Stimulated activated CD4-positive, alpha-beta T cell treated with anti-CD3 and anti-CD28 coated beads, Interleukin-12 subunit alpha, Interleukin-12 subunit beta, amount 100 ng/mL, for 24 hours (primary cell): ENCODE measurements at places on chromosomes 2 and 18.

DNA sequence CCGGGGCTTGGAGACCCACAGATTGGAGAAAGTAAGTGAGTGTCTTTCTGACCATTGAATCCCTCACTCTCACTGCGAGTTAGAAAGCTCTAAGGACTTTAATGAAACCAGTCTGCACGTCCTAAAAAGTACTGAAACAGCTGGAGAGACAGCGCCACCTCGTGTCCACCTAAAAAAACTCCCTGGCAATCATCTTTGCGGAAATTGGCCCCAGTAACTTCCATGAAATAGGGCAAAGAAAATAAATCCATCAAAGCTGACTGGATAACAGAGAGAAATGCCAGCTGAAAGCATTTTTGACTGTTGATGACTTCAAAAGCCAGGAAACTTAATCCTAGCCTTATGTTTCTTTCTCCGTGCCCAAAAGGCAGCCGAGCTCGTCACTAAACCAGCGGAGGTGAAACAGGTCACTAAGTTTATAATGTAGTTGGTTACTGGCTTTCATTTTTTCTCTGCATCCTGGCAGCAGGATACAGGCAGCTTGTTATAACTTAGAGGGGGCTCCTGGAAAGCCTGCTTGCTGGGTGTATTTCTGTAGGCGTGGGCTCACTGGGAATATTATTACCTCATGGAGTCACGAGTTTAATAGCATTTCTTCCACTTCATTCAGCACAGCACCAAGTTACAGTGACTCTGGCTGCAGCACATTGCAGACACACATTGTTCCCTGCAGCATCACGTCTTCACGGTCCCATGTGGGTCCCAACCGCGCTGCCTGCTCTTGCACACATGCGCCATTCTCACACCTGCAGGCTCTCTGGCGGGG, 266.5 kb downstream of the HRH4 start:
- DNase-seq, result peak; percentile 46

GRCh38 chr2:43609290-43609918, 13.6 kb upstream of the THADA start:
- peak; percentile 11 for DNase-seq

GRCh38 chr2:132716954-132717353, 46.9 kb upstream of the LYPD1 start:
- DNase-seq, result no peak

DNA sequence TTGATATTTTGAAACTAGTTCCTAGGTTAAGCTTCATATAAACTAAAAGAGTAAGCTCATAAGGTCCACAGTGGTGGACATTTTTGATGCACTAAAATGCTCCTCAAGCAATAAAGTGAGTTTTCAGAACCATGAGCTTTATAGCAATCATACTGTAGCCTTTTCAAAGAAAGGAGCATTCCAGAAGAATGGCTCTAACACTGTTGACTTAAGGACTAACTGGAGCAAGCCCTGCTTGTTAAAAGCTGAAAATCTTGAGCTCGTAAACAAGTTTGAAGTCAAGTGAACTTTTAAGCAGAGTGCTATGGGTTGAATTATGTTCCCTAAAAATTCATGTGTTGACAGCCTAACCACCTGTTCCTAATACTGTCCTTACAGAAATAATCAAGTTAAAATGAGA, 38.0 kb downstream of the KYNU start:
- DNase-seq, result no peak

- DNase-seq, result no peak
These were observed 564 bp downstream of the LPIN2 start for GRCh38 chr18:3012136-3013023.

GRCh38 chr18:54140641-54141040, 83.8 kb downstream of the MBD2 start:
- no peak for DNase-seq

- DNase-seq, result no peak
These were observed 195.9 kb upstream of the CYRIA start for GRCh38 chr2:16861530-16861929.

DNA sequence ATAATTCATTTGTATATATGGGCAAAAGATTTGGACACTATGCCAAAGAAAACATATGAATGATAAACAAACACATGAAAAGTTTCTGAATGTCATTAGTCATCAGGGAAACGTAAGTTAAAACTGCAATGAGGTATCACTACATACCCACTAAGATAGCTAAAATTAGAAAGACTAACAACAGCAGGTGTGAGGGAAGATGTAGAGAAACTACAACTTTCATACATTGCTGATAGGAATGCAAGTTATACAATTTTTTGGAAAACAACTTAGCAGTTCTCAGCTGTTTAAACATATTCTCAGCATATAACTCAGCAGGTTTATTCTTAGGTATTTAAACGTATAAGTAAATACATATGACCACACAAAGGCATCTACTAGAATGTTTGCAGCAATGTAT, 563.5 kb upstream of the KLHL29 start:
- DNase-seq, result no peak

DNA sequence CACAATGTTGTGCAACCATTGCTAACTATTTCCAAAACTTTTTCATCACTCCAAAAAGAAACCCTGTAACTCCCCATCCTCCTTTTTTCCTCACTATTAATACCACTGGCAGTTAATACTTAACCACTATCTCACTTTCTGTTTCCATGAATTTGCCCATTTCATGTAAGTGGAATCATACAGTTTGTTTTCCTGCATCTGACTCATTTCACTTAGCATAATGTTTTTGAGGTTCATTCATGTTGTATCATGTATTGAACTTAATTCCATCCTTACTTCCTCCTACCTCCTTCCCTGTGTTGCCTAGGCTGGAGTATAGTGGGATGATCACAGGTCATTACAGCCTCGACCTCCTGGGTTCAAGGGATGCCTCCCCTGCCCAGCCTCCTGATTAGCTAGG, 68.3 kb downstream of the FAM117B start:
- no peak for DNase-seq

- no peak for DNase-seq
These were observed 75.6 kb upstream of the EPB41L3 start for GRCh38 chr18:5619376-5619775.

DNA sequence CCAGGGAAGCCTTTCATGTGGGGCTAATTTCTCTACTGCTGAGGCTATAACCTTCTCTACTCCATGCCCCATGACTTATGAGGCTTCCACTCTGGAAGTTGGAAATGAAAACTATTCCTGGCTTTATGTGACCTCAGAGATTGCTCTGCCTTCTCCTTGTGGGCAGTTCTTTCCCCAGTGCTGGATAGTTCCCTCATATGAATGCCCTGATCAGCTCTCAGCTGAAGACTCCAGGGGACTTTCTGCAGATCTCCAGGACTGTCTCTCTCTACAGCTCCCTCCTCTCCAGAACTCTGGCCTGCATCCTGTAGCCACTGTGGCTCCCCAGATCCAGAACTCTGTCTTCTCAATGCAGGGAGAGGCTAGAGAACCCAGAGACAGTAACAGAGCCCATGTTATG, 235.1 kb downstream of the SEPTIN10 start:
- no peak for DNase-seq

DNA sequence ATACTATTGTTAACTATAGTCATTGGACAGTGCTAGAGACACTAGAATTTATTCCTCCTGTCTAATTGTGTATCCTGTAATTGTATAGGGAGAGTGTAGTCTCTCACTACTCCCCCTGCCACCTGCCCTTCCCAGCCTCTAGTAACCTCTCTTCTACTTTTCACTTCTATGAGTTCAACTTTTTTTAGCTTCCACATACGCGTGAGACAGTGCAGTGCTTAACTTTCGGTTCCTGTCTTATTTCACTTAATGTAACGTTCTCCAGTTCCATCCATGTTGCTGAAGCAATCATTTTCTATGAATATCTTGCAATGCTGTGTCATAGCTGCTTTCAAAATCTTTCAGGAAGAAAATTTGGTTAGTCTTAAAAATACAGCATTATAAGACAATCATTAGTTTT, 22.8 kb upstream of the RUFY4 start:
- no peak for DNase-seq

DNA sequence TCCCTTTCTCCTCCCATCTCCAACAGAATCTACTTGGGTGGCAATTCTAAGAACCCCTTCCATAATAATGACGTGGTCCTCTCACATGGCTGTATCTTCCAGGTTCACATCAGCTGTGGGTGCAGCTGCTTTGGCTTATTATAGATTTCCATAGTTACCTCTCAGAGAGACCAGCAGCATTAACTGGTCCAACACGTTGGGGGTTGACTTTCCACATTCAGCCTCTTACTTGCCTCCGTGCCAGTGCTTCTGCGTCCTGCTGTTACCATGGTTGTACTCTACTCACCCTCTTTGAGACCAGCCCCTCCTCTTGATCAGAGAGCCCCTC, 570.7 kb downstream of the PLCL1 start:
- no peak for DNase-seq

GRCh38 chr2:213213186-213213585, 61.8 kb upstream of the IKZF2 start:
- DNase-seq, result no peak

- no peak for DNase-seq
These were observed 290.8 kb upstream of the TANK start for GRCh38 chr2:160869411-160869810.

DNA sequence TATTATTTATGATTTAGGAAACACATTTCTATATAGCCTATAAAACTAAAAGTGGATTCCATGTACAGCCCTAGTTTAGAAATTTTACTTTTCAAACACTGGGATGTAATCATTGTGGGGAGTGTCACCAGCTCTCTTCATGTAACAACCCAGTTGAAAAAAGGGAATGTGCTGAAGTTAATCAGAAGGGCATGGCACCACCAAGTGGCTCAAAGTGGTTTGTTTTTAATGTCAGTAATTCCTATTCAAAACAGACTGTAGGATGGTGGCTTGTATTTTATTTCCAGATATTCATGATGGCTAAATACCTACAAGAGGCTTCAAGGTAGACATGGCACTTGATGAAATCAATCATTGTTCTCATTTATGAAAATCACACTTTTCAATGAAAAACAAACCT, 58.1 kb upstream of the TMEM182 start:
- DNase-seq, result no peak

DNA sequence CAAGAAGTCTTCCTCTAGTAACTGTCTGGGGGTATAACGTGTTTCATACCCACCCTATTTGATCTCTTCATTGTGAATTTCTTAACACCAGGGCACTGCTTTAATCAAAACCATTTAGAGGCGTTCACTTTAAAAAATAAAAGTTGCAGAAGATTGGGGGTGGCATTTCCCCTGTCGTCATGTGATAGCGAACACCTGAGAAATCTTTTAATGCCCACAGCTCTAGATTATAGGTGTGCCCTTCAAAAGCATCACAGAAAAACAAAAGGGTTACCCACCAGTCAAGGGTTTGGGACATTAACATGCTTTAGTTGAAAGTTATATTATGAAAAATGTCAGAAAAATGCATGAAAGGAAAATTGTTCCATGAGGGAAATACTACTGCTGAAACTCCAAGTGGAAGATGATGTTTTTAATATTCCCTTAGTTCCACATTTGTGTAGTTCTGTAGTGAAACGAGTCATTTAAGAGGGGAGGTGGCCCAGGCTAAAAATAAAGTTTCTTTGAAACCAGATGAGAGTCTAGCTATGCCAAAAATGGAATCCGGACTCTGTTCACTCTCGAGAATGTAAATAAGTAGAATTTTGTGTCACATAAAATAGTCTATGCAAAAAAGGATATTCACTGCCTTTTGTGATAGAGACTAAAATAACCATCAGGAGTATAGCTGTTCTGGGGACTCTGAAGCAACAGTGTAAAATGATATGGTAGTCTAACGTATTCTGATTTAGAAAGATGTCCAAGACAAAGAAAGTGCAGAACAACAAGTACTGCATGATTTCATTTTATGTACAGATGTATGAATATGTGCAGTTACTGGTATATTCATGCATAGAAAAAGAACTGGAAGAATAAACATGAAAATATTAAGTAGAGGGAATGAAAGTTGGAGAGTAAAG, 95.3 kb downstream of the TMEM247 start:
- DNase-seq, result no peak

- no peak for DNase-seq
These were observed 151.8 kb upstream of the KCTD1 start for GRCh38 chr18:26700201-26700600.

- no peak for DNase-seq
These were observed 17.9 kb upstream of the GNAL start for GRCh38 chr18:11671156-11671555.

DNA sequence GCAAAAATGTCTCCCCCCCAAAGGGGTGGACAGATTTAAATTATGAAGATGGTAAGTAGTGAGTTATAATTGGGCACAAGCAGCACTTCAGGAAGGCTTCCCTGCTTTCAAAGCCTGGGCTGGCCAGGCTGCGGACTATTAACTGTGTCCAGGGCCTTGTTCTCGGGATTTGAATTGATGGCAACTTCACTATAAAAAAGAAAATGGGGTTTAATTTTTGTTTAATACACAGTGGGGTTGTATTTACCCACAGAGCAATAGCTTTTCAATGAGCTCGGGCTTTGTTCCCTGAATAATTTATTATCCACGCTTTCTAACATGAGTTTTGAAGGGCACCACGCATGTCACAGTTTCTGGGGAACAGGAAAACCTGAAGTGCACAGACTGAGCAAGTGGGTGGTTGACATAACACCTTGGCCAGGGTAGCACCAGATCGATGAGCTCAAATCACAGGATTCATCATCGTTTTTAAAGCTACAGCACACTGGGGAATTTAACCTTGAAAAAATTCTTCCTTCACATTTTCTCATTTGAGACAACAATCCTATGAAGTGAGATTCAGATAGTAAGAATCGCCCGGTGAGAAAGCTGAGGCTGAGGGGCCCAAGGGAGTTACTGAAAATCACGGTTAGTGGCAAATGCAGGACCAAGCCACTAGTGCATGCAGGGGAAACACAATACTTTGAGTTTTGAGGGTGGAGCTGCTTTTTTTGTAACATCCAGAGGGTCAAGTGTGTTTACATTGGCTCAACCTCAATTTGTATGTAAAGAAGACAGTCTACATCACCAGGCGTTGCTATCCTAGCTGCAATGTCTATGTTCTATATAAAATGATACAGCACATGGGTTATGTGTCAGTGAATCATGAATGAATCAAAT, 28.9 kb upstream of the LMAN1 start:
- DNase-seq, result no peak

- DNase-seq, result no peak
These were observed 42.9 kb downstream of the FSHR start for GRCh38 chr2:49111456-49111855.

DNA sequence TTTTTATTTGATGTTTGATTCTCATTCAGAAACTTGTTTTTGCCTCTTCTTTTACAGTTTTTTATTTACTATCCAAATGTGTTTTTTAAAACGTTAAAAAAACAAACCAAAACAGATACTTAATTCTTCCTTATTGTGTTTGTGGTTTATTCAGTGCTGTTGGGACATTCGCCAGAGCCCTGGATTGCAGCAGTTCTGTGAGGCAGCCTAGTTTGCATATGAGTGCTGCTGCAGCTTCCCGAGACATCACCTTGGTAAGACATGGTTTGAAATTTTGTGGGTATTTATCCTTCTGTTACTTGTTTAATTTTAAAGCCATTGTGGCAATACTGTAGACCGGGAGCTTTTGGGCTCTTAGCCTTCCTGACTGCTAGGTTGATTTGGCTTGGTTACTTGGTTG, 91.2 kb downstream of the MTA3 start:
- DNase-seq, result no peak
